ENCODE measurements at places on chromosomes 7 and 10. TPM values are rescaled to one million over a fixed set of nuclear protein-coding genes. Genes with fewer than 3 reads are reported as not detected.

GRCh38 chr7:65441010-65441409 lies 67.4 kb downstream of the ZNF92 start:
- DNase-seq, result no peak

Gene EGR2
- 53.1 TPM for total RNA-seq

Gene MDFIC
- 60.7 TPM for total RNA-seq

Gene RRP12
- total RNA-seq, result 19.6 TPM

DNA sequence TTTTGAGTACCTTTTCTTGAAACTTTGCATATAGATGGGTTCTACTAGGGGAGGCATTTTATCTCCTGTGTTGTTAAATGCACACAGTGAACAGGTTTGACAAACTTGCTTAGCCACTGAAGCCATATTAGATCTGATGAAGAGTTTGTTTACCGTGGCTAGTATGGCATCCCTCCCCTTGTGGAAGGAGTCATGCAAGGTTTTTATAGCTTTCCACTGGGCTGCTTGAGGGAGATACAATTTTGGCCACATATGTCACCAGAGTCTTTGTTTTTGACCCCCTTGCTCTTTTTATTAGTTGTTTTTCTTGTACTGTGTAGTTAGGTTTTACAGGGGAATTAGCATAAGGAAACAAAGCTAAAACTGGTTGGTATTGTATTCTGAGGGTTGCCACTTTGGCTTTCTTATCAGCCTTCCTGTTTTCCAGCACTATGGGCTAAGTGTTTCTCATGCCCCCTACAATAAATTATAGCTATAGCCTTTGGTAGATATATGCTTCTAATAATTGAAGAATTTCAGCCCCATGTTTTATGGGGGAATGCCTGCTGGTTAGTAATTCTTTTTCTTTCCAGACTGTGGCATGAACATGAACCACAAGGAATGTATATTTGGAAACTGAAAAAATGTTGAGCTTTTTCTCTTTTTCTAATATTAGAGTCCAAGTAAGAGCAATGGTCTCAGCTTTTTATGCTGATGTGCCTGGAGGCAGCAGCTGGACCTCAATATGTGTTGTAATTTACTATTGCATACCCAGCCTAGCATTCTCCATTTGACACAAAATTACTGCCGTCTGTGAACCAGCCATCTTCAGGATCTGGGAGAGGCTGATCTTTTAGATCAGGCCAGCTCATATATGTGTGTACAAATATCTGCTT lies 18.4 kb upstream of the STEAP2 start:
- no peak for DNase-seq

DNA sequence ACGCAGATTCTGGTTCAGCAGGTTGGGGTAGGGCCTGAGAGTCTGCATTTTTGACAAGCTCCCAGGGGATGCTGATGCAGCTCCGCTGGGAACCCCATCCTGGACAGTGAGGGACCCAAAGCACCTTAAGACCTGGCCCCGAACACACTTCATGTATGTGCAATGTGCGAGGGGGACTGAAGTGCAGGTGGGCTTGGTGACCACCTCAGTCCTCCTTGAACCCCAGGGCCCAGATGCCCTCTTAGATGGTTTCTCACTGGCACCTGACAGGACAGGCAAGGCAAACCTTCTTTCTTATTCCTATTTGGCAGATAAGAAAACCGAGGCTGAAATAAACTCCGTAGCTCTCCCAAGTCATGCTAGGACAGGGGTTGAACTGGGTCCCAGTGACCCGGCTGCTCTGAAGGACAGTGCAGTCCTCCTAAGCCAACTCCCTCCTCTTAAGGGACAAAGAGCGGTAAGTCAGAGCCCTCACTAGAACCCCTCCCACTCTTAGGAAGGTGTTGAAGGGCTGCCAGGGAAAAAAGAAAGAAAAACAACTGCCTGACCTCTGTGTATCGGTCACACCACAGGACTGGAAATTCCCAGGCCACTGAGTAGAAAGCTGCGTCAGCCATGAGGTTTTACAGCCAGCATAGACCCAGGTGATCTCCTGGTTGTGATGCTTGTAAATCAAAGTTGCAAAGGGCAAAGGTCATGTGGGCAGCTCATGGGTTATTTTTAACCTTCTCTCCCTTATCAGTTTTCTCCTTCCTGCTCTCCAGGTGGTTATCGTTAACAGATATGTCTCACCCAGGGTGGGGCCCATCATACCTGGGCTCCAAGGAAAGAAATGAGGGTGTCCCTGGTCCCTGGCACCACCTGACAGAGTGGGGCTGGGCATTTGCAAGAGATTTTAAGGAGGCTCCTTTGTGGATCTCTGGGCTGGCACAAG lies 90.9 kb upstream of the SMNDC1 start:
- DNase-seq, result no peak

DNA sequence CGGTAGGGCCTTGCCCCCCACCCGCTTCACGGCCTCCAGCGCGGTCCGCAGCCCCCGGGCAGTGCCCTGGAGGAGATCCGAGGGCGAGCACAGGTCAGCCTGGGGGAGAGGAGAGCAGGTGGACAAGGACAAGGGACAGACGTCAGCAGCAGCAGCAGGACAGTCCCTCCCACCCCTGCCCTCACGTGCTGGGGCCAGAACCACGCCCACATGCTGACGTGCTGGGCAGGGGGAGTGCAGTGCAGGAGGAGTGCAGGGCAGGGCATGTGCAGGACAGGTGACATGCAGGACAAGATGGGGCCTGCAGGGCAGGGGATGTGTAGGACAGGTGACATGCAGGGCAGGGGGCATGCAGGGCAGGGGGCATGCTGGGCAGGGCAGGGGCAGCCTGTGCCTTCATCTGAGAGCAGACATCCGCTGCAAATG lies 1.5 kb upstream of the SAP25 start:
- no peak for DNase-seq

DNA sequence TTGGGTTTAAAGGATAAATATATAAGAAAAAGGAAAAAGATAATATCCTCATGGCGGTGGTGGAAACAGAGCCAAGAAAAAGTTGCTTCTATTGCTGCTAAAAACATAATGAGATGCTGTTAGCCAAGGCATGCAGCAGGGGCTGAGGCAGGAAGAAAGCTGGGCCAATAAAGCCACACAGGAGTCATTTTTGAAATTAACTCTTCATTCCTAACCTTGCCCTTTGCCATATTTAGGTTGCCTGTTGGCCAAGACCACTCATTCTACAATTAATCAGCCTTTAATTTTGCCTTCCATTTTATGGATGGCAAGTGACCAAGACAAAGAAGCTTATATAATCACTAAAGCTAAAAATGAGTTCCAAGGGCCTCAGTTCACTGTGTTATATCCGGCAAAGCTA lies 58.2 kb downstream of the ARMH3 start:
- DNase-seq, result no peak

DNA sequence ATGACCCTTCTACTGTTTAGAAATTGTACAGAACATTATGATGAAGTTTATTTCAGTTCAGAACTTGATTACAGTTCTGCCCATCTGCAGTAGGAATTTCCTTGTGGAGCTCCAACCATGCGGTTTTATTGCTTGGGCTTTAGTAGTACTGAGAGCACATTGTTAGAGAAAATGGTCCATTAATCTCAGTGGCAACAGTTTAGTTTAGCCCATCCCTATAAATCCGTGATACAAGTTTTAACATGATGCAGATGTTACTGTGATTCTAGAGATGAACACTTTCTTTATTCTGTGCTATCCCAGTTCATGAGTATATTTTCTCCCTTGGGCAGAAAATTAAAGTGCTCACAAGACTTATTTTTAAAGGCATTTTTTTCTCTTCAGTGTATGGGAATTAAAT lies 84.8 kb upstream of the FZD8 start:
- no peak for DNase-seq

DNA sequence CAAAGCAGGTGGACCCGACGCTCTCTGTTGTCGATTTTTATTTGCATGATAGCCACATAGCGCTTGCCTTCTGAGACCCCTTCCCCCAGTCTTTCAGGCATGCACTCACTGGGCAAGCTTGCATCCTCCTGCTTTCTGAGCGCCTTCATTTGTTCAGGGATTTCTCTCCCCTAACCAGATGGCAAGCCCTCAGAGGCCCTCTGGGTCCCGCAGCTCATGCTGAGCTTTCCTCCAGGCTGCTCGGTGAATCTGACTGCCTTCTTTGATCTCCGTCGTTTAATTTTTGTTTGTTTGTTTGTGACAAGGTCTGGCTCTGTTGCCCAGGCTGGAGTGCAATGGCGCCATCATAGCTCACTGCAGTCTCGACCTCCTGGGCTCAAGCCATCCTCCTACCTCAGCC lies 58.8 kb downstream of the ITIH5 start:
- no peak for DNase-seq

- DNase-seq, result no peak
Observed at GRCh38 chr7:3141326-3141725, 97.7 kb upstream of the CARD11 start.

DNA sequence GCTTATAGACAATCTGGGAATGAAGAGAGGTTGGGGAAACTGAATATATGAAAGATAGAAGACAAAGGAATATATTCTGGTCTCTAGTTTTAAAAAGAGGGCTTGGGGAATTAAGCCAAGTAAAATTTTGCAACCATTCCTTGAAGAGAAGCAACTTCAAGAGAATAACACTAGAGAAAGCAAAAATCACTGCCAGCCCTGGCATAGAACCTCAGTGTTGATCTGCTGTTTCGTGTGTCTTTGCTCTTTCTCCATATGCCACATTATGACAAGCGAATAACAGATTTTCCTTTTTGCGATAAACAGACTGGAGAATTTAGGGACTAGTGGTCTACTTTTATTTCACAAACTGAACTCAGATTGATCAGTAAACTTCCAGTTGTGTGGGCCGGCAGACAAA lies 132.7 kb downstream of the XPNPEP1 start:
- no peak for DNase-seq

- no peak for DNase-seq
Observed at GRCh38 chr10:29446327-29446726, 157.5 kb downstream of the LYZL1 start.

Gene MSANTD7
- total RNA-seq, result 7.8 TPM

- no peak for DNase-seq
Observed at GRCh38 chr10:121662945-121663917, 65.0 kb upstream of the FGFR2 start.

DNA sequence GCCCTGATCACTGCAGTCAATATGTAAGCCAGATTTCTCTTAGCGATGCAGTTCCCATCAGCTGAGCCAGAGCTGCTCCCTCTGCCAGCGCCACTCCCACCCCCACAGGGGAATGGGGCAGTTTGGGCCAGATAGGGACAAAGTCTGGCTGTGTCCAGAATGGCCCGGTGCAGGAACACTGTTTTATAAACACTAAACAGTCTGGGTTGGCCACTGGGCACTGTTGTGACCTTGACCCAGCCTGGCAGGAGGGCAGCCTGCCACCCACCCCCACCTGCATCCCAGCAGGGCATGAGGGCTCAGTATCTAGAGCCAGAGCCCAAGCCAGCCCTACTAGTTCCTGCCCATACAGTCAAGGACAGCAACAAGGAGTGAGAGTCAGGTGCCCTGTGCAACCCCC lies 1.3 kb downstream of the OGDHL start:
- DNase-seq, result no peak

DNA sequence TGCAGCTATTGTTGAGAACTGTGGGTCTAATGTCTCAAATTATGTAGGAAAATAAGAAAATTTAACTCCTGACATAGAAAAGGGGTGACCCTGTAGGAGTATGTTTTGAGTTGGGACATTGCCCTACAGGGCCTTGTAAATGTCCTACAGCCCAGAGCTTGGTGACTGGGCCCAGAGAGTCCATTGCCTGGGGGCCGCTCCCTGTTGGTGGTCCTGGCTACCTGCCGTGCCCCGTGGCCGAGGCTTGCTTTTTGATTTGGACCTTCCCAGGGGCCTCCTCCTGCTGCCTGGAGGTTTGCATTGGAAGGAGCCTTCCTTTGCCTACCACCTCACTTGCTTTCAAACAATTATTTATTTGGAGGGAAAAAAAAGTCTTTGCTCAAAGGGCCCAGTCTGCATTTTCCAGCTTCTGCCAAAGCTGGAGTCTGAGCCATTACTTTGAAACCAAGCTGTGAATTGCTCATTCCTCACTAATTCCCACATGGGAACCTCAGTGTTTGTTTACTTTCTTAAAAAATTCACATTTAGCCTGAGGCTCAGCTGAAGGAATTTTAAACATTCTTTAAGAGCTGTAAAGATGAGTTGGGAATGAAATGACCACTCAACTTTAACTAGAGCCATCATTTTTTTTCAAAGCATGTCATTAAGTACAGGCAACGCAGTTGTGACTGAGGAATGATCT lies 355.0 kb downstream of the GLRX3 start:
- peak; percentile 14 for DNase-seq

- peak; percentile 61 for DNase-seq
Observed at GRCh38 chr7:27160145-27160545, 3.7 kb upstream of the HOXA7 start.

GRCh38 chr7:151408839-151409666 lies 785 bp downstream of the WDR86 start:
- DNase-seq, result no peak
